ENCODE measurements at places on chromosomes 1 and 21.

- no peak for DNase-seq
These were observed 185.8 kb downstream of the NRIP1 start for GRCh38 chr21:14878971-14879370.

GRCh38 chr21:45280178-45280821 is 7.4 kb downstream of the POFUT2 start:
- DNase-seq, result no peak

DNA sequence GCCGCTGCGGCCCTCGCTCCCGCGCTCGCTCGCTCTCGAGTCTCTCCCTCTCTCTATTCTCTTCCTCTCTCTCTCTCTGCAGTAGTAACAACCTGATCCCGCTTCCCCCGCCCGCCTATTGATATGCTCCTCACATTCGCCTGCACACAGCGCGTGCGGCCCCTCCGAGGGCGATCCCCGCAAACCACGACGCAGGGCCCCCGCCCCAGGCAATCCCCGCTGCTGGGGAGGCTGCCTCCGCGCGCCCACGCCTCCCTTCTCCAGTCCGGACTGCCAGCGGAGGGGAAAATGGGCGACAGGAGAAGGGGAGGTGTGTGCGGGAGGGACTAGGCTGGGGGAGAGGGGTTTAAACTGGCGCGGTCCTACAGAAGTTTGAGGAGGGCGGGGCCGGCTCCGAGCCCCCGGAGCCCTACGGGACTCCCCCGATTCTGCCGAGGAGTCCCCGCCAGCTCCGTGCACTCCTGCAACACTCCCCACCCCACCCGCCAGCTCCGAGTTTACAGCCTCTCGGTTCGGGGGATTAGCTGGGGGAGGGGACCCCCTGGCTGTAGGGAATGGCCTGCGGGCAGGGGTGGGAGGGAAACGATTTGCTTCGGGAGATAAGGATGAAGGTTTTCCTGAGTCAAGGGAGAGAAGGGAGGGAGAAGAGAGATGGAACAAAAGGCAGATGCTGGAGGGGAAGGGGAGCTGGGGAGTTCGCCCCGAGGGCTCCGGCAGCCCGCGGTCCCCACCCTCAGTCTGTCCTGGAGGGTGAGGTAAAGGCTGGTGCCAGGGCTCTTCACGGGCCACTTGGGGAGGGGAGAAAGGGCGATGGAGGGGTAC is 66.6 kb downstream of the SYT2 start:
- peak; percentile 49 for DNase-seq

DNA sequence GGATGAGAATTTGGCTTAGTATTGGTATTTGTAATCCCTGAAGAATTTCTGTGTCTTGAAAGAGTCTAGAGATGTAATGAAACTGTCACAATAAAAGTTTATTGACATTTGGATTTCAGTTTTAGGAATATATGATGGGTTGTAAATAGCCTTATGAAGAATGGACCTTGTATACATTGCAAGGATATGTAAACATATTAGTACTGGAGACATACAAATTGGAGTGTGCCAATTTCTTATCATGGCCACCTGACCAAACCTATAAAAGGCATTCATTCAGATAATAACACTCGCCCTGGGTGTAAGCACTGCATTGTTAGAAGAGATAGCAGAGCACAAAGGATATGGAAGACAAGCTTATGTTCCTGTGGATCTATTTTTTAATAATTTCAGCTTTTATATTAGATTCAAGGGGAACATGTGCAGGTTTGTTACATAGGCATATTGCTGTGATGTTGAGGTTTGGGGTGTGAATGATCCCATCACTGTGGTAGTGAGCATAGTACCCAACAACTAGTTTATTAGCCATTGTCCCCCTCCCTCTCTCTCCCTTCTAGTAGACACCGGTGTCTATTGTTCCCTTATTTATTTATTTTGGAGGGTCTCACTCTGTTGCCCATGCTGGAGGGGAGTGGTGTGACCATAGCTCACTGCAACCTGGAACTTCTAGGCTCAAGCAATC is 8.6 kb downstream of the S1PR1 start:
- no peak for DNase-seq

DNA sequence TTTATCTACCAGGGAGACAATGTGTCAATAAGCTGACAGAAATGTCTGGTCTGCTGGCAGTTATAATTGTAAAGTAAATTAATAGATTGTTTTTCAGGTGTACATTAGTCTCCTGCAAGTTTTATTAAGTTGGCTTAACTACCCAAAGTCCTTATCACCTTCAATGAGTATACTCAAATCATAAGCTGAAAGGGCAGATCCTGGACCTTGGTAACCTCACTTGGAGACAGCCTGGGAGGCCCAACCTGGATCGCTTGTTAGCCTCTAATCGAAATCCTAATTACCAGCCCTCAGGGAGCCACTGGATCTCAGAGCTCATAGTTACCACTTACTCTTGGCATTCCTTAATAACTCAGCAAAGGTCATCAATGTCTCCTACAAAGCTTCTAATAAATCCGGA is 49.7 kb downstream of the UCHL5 start:
- DNase-seq, result no peak

DNA sequence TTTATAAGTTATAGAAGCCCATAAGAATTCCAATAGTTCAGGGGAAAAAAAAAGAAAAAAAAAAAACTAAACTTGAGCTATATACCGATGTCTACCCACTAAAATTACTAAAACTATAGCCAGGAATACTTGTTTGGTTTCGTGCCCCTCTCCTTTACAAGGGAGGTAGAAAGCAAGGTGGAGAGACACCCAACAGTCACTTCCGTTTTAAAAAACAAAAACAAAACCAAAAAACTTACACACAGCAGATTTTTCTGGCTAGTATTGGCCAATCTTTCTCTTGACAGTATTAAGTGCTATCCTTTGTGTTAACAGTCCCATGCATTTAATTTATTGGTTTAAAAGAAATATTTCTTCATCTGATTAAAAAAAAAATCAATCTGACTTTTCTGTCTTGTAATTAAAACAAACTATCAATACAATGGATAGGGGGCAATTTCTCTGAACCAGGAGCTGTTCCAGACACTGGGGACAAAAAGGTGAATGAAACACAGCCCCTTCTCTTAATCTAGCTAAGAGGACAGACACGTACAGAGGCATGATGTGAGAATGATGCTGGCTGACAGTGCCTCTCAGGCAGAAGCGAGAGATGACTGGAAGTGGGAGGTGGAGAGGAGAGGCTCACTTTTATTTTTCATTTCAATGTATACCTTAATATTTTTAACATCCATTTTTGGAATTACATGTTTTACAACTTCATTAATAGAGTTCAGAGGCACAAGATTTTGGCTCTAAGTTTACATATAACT is 214.8 kb downstream of the RERE start:
- no peak for DNase-seq

GRCh38 chr1:32066489-32066873 is 6.3 kb upstream of the TMEM39B start:
- peak; percentile 48 for DNase-seq

- no peak for DNase-seq
These were observed 38.2 kb downstream of the MRPL39 start for GRCh38 chr21:25569084-25569483.

GRCh38 chr21:37682966-37683365 is 233.3 kb downstream of the KCNJ6 start:
- no peak for DNase-seq

GRCh38 chr1:68495968-68496679 is 758 bp downstream of the DEPDC1 start:
- peak; percentile 16 for DNase-seq

DNA sequence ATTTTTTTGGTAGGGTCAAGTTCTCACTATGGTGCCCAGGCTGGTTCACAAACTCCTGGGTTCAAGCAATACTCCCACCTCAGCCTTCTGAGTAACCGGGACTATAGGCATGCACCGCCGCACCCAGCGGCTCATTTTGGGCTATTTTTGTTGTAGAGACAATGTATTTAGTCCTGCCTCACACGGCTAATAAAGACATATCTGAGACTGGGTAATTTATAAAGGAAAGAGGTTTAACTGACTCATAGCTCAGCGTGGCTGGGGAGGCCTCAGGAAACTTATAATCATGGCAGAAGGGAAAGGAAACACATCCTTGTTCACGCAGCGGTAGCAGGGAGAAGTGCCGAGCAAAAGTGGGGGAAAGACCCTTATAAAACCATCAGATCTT is 4.2 kb downstream of the CELA2A start:
- no peak for DNase-seq

DNA sequence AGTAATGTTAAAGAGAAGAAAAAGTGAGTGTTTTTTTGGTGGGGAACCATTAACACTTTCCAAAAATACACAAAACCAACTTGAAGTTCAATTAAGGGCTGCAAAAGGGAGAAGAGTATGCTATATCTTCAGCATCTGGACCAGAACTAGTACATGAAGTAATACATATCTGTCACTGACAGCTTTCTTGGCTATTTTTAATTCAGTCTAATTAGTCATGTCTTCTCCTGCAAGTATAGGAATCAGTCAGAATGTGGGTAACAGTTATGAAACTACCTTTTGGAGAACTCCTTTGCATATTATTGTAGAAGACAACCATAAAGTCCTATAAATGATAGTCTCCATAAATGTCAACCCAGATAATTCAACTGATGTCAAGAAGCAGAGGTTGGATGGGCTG is 901.2 kb downstream of the TTLL7 start:
- DNase-seq, result no peak

GRCh38 chr1:172499636-172500141 is 33.3 kb upstream of the SUCO start:
- no peak for DNase-seq

GRCh38 chr1:171913385-171913784 is 72.1 kb downstream of the DNM3 start:
- no peak for DNase-seq

- DNase-seq, result no peak
These were observed 898 bp downstream of the C1orf174 start for GRCh38 chr1:3898994-3899753.

DNA sequence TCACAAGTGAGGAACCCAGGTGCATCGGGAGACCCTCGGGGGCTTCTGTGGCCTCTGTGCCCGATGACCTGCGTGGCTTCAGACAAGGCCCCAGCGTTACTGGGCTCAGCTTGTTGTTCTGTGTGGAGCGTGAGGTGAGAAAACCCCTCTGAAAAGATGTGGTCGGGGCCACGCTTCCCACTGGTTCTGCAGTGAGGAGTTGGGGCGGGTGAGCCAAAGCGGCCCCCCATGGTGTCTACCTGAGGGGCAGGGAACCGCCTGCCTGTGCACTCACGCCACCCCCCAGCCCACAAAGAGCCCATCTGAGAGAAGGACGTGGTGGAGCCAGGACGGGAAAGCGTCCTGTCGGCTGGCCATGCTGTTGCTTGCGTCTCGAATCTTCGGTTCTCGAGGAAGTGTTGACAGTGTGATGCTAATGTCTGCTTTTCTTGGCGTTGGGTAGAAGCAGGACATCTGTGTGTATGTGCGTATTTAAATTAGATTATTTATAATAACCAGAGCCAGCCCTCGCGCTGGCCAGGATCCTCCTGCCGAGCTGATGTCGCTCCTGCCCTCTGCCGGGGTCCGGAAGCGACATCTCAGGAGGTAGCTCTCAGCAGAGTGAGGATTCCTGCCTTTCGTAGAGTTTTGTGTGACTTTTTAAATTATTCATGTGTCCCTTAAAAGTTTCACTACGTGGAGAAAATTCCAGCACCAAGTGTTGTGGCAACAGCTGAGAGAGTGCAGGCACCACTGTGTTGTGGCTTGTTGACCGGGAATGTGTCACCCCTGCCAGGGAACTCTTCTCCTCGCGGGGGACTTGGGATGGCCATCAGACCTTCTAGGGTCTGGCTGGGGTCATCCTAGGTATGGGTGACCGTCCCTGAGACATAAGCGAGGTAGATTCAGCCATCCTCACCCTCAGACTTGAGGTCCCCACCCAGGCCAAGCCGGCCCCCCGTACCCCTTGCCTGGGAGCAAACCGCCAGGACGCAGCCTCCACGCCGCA is 15.3 kb downstream of the TMEM201 start:
- no peak for DNase-seq
